SK-MEL-5 (cell line): ENCODE measurements at places on chromosomes 3 and 15. TPM values are rescaled to one million over a fixed set of nuclear protein-coding genes. Genes with fewer than 3 reads are reported as not detected.

- DNase-seq, result peak; percentile 23
These were observed 42.0 kb upstream of the CFAP161 start for GRCh38 chr15:81091889-81092558.

DNA sequence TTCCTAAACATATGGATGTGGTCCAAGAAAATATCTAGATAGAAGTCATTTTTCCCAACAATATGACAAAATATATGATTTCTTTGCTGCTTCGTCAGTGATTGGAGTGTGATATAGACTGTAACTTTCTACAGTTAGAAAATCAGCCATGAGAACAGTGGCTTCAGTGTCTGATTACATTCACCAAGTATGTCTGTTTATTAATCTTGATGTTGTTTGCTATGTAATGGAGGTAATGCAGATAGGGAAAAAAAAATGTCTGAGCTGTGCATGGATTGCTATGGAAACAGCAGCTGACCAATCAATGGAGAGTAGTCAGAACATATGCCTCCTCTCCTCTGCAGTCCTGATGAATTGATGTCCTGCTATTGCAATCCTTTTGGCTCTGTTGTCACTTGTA lies 72.3 kb upstream of the GAP43 start:
- no peak for DNase-seq

DNA sequence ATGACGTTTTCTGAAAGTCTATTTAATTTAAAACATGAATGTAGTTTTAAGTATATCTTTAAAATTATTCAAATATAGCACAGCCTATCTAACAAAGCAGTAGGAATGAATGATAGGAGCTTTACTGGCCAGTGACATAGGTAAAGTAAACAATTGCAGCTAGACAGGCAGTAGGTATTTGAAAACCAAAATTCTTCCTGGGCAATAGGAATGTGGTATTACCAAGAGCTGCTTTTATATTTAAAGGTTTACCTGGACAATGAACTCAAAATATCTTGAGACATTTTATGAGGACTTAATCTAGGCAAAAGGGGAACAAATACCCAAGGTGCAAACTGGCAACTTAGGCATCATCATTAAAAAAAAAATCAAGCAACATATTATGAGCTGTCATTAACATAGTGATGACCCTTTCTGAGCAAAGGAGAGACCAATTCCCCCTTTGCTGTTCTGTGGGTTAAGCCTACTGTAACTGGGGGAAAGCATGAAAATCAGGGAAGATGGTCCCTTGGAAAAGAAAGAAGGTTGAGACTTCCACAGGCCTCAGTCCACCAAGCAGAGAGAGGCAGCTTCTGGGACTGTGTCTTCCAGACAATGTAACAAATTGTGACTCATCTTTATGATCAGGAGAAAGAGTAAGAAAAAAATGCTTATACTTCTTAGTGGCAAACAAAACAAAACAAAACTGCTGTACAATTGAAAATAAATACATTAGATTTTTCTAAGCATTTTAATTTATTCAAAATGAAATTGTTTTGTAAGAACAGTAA lies 12.9 kb downstream of the ISL2 start:
- DNase-seq, result no peak

CMTM8 gene
- 8.2 and 11.2 TPM in 2 replicates for total RNA-seq

DNA sequence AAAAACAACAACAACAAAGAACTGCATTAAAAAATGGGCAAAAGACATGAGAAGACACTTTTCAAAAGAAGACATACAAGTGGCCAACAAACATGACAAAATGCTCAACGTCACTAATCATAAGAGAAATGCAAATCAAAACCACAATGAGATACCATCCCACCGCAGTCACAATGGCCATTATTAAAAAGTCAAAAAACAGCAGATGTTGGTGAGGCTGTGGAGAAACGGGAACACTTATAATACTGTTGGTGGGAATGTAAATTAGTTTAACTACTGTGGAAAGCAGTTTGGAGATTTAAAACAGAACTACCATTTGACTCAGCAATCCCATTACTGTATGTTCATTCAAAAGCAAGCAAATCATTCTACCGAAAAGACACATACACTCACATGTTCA lies 15.1 kb downstream of the EIF1B start:
- DNase-seq, result peak; percentile 55

SLC24A5 gene
- total RNA-seq, result 423 and 457 TPM in 2 replicates

GUCA1C gene
- total RNA-seq, result not detected in 2 replicates

DNA sequence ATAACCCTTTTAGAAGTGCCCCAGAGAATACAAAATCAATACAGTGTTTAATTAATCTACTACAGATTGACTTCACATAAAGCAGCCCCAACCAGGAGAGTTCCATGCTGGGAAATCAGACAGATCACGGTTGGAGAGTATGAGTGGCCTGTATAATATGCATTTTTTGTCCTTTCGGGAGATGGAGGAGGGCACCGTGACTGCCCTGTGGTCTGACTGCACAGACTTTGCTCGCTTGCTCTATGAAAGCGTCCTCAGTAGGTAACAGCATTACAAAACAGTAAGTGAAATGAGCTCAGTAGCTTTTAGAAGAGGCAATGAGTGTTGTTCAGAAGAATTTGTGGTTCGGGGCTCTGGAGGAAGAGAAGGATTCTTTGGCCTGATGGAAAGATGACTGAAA lies 34.2 kb upstream of the SKIL start:
- no peak for DNase-seq

DNA sequence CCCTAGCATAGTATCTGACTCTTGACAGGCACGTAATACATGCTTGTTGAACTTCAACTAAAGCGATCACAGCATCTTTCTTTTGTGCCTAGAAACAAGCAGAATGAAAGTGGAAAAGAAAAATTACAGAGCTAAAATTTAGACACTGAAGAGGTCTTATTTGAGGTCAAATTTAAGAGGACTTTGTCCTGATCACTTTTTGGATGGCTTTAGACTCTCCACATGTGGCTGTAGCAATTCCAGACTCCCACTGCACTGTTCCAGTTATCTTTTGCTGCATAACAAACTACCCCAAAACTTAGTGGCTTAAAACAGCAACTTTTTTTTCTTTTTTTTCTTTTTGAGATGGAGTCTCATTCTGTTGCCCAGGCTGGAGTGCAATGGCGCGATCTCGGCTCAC lies 23.5 kb downstream of the DPH3 start:
- DNase-seq, result no peak

VWA5B2 gene
- total RNA-seq, result not detected in 2 replicates

- no peak for DNase-seq
These were observed 145.7 kb upstream of the NR2E3 start for GRCh38 chr15:71664622-71665021.

- DNase-seq, result no peak
These were observed 205.0 kb upstream of the STAC start for GRCh38 chr3:36175113-36175812.

DNA sequence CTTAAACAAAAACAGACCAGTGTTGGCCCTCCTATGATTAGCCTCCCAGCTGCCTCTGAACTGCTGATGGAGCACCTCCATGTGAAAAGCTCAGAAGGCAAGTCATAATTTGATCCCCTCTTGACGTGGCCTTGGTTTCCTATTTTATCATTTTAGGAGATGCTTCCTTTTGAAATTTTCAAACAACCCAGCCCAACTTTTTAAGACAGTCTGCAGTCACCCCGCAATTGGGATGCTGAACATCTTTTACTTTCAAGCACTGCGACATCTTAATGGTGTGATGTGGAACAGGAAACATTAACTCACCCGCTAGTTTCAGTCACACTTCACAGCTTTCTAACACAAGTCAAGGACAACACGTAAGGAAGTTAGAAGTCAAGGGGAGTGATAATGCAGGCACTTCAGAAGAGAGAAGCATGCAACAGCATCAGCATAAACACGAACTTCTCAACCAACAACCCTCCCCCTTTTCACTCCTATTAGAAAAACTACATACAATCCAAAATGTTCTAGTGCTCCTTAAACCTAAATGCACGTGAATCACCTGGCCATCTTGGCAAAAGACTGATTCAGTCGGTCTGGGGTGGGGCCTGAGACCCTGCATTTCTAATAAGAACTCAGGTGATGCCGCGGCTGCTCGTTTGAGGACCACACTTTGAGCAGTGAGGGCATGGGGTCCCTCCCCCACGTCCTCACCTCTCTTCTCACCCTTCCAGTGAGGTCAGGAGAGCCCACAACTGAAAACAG lies 161.5 kb downstream of the FOXP1 start:
- no peak for DNase-seq

- no peak for DNase-seq
These were observed at the start of gene RPP25 for GRCh38 chr15:74956648-74957475. RPP25 (minus strand) TSS chr15:74956772; CDS start chr15:74956583, 189 bp downstream.

DNA sequence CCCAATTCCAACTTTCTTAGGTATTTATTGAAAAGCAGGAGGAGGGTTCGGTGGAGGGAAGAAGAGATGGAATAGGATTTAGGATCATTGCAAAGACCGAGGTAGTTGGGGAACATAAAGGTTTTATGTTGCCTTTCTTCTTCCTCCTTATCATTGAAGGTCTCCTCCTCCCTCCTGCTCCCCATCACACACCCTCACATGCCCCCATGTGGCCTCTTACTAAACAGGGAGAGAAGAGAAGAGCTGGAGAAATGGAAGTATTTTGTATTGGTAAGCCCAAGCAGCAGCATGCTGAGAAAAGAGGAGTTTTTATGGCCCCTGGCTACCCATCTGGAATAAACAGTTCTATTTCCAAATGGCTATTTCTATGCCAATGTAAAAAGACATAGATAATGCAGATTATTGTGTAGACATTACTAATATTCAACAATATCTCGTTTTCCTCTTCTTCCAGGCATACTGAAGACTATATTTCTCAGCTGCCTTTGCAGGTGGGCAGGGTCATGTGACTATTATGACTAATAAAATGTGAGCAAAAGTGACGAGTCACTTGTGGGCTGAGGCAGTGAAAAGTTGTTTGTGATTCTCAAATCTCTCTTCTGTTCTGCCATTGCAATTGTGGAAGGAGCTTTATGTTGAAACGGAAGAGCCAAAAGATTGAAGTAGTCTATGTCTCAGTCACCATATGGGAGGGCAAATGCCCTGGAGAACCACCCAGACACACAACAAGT lies 5.2 kb upstream of the GPR176 start:
- DNase-seq, result peak; percentile 22

GRCh38 chr3:123880998-123881561 lies 3.1 kb downstream of the MYLK start:
- DNase-seq, result peak; percentile 65

DNA sequence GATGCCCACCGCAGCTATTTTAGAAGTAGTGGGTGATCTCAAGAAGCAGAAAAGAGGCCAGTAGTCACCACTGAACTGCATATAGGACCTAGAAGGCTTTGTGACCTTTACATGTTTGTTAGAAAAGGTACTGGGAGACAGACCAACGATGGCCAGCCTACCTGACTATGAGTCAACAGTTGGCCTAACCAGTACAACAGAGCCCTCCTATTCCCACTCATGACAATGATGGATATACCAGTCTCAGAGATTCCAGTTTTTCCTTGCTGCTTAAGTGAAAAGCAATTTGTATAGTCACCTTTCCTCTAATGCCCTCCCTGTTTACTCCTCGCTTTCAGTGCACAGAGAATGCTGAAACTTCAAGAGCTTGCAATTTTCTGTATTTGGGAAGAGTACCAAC lies 86.6 kb upstream of the PPIB start:
- DNase-seq, result no peak

- no peak for DNase-seq
These were observed 49.6 kb upstream of the ICE2 start for GRCh38 chr15:60528530-60528929.

GRCh38 chr3:52245322-52246263 lies at the start of gene PPM1M:
PPM1M (plus strand) TSS chr3:52245759; CDS start chr3:52245825, 66 bp downstream.
- no peak for DNase-seq

DNA sequence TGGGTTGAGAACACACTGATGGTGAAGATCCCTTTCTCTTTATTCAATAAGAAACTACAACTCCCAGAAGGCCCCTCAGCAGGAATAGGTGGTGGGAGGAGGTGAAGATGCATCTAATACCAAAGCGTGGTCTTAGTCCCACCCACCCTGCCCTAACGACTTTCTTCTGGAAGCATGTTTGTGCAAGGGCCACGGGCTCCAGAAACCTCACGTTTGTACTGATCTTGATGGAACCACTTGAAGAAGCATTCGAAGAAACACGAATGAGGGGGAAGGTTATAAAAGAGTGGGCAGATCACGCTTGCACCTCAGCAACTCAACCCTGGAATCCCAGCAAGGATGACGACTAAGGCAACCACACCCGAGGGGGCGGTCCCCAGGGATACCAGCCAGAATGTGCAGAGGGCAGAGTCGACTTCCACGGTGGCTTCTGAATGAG lies 10.6 kb upstream of the SLC25A36 start:
- DNase-seq, result no peak

- no peak for DNase-seq
These were observed 11.6 kb downstream of the NIPA2 start for GRCh38 chr15:22850055-22850454.

DNA sequence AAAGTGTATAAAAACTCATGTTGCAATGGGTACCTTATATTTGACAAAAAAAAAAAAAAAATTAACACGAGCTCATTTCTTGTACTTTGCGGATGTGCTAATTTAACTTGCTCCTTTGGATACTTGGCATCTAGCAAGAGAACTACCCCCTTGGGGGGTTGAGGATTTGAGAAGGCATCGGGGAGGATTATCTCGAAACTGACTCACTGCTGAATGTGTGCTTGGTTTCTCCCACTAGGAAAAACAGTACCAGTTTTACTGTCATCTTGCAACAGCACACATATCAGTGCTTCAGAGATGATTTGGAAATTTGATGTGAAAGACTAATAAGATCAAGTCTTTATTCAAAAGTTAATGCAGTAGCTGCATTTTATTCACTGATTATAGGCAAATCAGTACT lies 891 bp downstream of the EXOG start:
- no peak for DNase-seq

- no peak for DNase-seq
These were observed 139.3 kb upstream of the PEX5L start for GRCh38 chr3:180176059-180176458.

GRCh38 chr3:153639631-153640030 lies 477.6 kb downstream of the RAP2B start:
- no peak for DNase-seq

DNA sequence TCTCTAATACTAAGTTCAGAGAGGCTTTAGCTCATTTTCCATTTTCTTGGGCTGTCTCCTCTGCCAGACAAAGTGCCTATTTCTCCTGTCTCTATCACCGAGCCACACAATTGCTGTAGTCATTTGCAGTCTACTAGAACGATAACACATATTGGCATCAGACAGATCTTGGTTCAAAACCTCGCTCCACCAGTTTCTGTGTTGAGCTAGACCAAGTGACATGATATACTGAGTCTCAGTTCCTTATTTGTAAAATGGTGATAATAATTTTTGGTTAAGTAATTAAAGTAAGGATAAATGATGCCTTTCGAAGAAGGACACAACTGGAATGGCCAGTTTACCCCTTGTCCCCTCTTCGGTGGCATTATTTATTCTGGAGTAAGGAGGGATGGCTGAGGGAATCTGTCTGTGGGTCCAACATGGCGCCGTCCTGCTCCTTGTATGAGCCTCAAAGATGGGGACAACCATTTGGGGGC lies 398 bp upstream of the RAB7A start:
- DNase-seq, result peak; percentile 9

DNA sequence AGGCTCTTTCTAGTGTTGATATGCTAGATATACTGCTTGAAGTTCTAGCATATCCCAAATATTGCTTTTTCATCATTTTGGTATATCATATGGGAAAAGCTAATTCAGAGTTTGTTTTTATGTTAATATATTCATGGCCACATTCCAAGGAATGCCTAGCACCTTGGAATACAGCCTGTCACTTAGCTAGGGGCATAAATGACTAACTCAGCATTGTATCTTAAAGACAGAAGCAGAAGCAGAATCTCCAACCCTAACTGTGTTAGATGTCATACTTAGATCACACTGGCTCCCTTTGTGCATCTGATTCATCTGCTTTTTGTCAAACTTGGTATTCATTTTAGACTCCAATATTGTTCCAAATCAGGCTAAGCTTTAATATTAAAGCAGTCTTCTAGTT lies 130.8 kb upstream of the TSPAN3 start:
- no peak for DNase-seq

ARID3B gene
- 3.4 and 3.7 TPM in 2 replicates for total RNA-seq

GRCh38 chr3:160372780-160373179 lies 26.2 kb downstream of the IFT80 start:
- DNase-seq, result no peak
